ENCODE measurements at places on chromosomes 11 and 22. TPM values are rescaled to one million over a fixed set of nuclear protein-coding genes. Genes with fewer than 3 reads are reported as not detected.
A peak's percentile ranks its signal among the peaks of the same experiment; 100 is the strongest.

DNA sequence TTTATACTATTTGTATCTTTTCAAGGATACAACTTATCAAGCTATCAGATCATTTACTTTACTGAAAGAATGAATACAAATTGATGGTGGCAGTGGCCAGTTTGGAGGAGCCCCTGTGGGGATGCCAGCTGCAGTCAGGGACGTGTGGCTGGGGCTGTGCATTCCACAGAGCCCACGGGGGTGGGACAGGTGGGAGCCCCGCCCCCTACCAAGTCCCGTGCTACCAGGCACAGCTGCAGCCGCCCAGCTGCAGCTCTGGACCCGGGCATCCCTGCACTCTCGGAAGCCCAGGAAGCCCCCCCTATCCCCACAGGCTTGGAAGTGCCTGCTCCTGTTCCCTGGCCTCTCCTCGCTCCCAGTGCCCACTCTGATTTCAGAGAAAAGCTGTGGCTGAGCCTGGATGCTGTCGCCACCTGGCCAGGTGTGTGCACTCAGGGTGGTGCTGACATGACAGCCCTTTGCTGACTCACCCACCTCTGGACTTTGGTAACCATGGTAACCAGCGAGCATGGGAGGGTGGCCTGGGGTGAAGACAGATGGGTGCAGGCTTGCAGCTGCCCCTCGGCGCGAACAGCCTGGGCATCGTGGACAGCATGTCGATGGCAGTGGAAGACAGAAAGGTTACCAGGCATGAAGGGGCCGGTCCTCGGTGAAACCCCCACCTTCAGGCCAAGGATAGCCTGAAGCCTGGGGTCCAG lies 138.1 kb downstream of the SBF2 start:
- DNase-seq = no peak

DNA sequence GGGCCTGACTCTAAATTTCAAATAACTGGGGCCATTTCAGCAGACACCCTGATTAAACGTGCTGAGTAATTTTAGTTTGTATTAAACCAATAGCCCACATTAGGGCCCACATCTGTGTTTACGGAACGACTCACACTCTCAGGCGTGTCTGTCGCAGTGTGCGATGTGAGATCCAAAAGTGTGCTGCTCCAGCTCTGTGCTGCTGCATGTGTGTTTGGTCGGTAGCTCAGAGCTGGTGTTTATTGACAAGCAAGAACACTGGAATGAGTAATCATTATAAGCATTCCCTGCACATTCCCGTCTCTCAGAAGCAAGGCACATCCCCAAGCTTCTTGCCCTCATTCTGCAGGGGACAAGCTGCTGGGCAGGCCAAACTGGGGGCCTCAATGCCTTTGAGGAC lies 7.8 kb downstream of the OPCML start:
- no peak for DNase-seq

GRCh38 chr11:19889531-19889930 lies 176.9 kb downstream of the NAV2 start:
- no peak for DNase-seq

GRCh38 chr11:119115484-119116234 lies 5.7 kb upstream of the HINFP start:
- DNase-seq = peak; percentile 89

EMID1 gene
- polyA plus RNA-seq = not detected

DNA sequence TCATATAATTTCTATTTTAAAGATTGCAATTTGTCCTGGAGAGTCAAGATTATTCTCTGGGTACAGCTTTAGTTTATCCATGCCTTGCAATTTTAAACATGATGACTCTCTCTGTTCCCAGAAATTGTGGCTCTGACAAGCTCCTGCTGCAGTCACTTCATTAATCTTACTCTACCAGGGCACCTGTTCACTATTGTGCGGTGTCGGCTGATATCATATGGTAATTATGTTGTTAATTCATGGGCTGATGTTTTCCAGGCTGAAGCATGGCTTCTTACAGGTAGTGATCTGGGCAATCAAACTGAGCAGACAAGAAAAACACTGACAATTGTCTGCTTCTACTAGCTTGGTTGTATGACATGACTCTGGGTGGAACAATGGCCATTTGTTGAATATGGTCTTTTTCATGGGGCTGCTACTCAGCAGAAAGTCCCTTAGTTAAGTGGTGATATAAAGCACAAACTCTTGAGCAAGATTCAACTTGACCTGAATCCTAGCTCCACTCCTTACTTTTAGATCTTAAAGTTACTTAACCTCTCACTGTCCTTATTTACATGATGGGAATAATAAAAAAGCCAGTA lies 230.7 kb downstream of the FAT3 start:
- no peak for DNase-seq

- DNase-seq = no peak
These were observed 860.8 kb downstream of the TBC1D22A start for GRCh38 chr22:47623066-47623762.

DNA sequence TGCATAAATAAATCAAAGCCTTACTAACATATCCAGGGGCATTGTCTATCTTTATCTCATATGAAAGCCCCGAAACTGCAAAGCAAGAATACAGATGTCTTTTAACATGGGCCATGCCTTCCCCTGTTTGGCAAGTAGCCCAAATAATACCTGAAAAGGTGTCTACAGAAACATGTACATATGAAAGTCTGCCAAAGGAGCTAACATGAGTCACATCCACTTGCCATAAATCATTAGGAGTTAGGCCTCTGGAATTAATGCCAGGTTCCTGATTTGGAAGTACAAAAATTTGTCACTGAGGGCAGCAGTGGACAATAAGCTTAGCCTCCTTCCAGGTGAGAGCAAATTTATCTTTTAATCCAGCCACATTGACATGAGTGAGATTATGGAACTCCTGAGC lies 85.5 kb upstream of the PGR start:
- no peak for DNase-seq

DNA sequence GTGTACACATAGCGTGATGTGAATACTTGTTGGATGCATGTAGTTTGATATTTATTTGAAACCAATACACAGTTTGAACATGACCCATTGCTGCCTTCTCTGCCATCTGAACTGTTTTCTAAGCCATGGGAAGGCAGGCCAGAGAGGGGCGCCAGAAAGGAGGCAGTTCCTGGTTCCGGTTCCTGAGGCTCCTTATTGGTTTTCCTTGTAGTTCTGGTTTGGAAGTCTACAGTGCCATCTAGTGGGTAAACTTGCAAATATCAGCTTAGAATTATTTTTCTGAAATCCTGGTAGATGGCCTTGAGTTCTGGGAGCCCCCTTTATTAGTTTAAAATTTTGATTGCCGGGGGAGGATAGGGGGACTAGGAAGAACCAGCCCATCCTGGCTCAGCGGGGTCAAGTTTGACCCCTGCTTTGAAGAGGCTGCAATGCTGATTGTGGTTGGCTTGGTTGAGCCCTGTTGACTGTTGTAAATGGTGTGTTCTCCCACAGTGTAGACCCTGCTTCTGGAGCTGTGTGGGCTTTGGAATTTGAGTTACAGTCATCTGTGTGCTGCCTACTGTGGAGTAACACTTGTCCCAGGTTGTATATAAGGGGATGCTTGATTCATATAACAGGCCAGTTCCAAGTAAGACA lies 48.4 kb downstream of the GRAMD1B start:
- DNase-seq = peak; percentile 56

DNA sequence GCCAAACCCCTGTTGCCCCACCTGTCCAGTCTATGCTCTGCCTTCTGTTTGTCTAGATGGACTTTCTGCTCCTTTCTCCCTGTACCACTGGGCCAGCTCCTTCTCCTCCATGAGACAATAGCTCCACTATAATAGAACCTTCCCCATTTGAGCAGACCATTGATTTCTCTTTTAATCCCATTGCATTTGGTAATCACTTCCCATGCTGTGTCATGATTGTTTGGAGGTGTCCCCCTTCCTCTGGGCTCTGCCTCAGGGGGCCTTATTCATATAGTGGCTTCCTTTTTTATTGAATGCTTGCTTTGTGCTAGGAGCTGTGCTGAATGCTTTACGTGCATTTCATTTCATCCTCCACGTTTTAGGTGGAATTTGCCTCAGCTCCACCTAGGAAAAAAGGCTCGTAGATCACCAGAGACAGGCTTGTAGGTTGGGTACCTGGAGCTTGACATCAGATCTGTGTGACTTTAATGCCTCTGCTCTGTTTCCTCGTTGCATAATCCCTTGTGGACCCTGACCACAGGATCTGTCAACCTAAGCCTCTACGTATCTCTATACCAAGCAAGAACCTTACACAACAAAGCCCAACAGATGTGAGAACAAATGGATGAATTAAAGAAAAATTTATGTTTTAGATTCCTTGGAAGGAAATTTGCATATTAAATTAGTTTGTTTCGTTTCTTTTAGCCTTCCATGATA lies 106.2 kb upstream of the RASSF10 start:
- DNase-seq = no peak

GRCh38 chr22:17130199-17130598 lies 9.0 kb upstream of the TMEM121B start:
- no peak for DNase-seq

GTSE1 gene
- polyA plus RNA-seq = not detected

DNA sequence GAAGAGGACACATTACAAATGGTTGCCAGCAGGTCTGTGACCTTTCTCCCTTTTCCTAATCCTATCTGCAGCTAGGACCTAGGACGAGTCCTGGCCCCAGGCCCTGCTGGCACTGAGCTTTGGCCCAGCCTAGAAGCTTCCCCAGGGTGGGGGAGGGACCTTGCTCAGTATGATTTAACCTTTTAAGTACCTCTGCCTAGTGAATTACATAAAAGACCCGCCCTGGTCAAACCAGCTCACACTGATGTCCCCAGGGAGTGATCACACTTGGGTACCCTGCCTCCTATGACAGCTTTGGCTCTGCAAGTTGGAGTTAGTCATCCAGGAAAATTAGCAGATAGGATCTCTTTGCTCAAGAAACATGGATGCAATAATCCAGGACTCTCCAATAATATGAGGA lies 21.9 kb downstream of the ASCC2 start:
- no peak for DNase-seq

- no peak for DNase-seq
These were observed 391.5 kb downstream of the TBC1D22A start for GRCh38 chr22:47153854-47154525.

SLCO2B1 gene
- 0.13 TPM for polyA plus RNA-seq

GRCh38 chr22:39941601-39942000 lies 18.6 kb upstream of the TMA7B start:
- DNase-seq = no peak

- no peak for DNase-seq
These were observed 9.4 kb downstream of the PIWIL3 start for GRCh38 chr22:24765166-24765565.

DNA sequence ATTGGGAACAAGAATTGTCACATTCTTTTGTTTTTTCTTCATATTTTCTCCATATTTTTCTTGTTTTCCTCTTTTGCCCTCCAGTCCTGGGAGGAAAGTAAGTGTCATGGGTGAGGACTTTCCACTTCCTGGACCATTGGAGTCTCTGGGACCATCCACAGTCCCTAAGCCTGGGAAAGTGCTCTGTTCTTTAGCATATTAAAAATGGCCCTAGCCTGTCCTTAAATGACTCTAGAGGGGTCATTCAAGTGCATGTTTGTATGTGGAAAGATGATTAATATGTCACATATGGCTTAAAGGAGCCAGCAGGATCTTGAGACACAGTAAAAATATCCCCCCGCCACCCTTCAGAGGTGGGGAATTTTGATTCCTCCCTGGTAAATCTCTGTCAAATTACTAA lies 20.1 kb upstream of the SCGB1D1 start:
- DNase-seq = no peak

DNA sequence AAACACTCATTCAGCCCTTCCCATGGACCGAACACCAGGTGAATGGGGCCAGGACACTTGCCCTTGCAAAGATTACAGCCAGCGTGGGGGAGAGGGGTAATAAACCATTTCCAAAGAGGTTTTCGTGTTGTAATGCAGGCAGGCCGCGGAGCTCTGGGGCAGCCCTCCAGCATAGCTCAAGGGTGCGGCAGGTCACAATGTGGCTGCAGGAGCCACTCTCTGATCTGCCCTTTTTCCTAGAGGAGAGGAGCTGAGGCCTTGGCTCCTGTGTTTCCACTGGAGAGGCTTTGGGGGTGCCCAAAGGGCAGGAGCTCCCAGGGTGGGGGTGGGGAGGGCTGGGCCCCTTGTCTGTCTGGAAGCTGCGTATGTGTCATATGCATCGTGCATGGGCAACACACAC lies 134.2 kb upstream of the NECTIN1 start:
- no peak for DNase-seq

DNA sequence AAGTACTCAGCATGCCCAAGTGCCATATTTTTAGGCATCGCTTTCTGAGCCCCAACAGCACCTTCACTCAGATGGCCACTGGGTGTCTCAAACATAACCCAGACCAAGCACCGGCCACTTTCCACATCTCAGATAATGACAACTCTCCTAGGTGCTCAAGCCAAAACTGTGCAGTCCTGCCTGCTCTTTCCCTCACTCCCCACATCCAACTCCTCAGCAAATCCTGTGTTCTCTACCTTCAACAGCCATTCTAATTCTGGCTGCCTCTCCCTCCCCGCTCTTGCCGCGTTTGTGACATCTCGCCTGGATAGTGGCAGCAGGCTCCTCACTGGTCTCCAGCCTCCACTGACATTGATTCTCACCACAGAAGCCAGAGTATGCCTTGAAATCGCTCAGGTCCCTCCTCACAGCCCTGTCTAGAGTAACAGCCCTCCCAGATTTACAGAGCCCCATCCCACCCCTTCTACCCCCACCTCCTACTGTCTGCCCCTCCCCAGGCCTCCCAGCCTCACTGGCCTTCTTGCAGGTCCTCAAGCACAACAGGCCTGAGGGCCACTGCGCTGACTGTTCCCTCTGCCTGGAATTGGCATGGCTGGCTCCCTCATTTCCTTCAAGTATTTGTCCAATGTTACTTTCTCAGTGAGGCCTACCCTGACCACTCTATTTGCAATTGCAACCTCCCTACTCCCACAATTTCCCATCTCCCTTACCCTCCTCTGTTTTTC lies 1.3 kb upstream of the PHETA2 start:
- DNase-seq = no peak

DNA sequence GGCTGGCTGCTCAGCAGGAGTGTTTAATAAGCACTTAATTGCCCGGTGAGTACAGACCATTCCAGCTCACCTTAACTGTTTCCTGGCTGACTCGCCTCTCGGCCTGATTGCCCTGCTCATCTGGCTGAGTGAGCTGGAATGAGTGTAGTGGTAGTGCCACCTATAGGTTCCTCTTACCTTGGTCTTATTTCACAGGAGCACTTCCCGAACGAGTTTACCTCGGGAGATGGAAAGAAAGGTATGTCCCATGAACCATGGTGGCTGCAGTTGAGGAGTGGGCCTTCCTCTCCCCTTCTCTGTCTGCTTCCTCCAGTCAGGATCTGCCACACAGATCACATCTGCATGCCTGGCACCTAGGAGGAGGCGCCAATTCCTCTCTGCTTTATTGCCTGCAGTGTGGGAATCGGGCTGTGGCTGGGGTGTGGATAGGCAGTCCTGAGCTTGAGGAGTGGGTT lies 26.7 kb downstream of the UPB1 start:
- DNase-seq = peak; percentile 76
